Activated CD4-positive, alpha-beta T cell treated with anti-CD3 and anti-CD28 coated beads, Interleukin-2, amount 10 ng/mL, durations not matched to agents 24 days and 14 days (primary cell): ENCODE measurements at places on chromosomes 6 and 20. TPM values are rescaled to one million over a fixed set of nuclear protein-coding genes. Genes with fewer than 3 reads are reported as not detected.

DNA sequence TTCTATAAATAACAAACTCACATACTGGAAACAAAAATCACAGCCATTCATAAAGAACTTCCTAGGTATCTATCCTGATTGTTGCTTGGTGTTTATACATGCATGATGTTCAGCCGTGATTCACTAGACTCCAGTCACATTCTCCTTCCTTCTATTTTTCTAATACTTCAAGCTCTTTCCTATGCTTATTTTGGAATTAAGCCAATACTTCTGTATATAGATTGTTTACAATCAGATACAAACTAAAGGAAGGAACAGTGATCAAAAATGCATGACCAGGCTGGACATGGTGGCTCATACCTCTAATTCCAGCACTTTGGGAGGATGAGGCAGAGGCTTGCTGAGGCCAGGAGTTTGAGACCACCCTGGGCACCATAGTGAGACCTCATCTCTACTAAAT is 377.5 kb upstream of the IRAK1BP1 start:
- DNase-seq: no peak
- no peak overlapping the region for H3K4me3 ChIP-seq
- H3K36me3 ChIP-seq: no peaks in the 10 kb centered on the region

- H3K4me3 ChIP-seq: no peak overlapping the region
- no peaks in the 10 kb centered on the region for H3K36me3 ChIP-seq
- no peak for DNase-seq
- H3K4me1 ChIP-seq: no peaks in the 10 kb centered on the region
Measured at GRCh38 chr6:6046716-6047115, 40.0 kb upstream of the NRN1 start.

- peak; percentile 49 for DNase-seq
- no peaks in the 10 kb centered on the region for H3K36me3 ChIP-seq
- H3K27me3 ChIP-seq: peaks cover 14% of the 10 kb centered on the region
- no peak overlapping the region for H3K4me3 ChIP-seq
Measured at GRCh38 chr6:760982-761955, 68.3 kb upstream of the EXOC2 start.

DNA sequence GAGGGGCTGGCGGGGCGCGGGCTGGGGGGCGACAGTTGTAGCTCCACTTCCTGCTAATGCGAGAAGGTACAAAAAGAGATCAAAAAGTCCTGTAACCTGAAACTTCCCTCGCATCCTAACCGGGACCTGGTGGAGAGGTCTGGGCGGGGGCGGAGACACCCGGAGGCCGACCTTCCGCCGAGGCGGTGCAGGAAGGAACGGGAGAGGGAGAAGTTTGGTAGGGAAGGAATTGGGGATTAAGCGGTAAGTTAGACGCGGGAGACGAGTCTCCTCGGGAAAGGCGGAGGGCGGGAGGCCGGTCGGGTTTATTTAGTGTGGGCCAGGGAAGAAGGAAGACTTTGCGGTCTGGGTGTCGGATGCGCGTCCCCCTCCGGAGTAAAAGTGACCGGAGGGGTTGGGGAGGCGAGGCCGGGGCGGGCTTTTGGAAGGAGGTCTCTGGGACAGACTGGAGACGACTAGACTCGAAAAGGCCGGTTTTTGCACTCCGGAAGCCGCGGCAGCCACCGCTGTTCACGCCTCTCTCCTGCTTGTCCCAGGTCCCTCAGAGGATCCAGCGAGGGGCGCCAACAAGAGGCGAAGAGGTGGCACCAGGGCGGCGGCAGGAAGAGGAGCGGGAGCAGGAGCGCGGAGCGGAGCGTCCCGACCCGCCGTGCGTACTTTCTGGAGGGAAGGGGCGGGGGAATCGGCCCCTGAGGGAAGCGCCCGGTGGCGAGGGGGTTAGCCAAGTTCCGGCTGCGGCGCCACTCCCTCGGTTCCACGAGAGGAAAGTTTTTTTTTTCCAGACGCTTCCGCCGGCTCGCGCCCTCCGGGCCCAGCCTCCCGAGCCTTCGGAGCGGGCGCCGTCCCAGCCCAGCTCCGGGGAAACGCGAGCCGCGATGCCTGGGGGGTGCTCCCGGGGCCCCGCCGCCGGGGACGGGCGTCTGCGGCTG is 734 bp downstream of the TPBG start:
- peaks cover 61% of the 10 kb centered on the region for H3K27me3 ChIP-seq
- H3K4me3 ChIP-seq: peak overlapping the region; percentile 81
- DNase-seq: peak; percentile 61

DNA sequence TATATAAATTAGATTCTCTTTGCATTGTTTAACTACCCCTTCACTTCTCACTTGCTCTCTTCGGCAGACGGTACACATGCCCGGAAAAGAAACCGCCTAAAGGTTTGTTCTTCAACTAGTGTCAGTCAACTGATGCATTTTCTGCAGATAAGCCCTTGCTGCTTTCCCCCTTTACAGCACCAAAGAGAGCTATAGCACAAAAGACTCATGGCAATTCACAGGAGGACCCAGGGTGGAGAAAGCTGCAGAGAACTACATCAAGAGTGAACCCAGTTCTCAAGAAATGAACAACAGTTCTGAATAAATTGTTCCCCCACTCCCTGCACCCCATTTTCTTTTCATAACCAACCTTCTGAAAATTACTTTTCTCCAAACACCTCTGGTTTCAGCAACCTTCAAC is 8.9 kb downstream of the CD164 start:
- H3K27ac ChIP-seq: peak overlapping the region; percentile 99
- peak; percentile 63 for DNase-seq
- peak overlapping the region; percentile 85 for H3K4me3 ChIP-seq

DNA sequence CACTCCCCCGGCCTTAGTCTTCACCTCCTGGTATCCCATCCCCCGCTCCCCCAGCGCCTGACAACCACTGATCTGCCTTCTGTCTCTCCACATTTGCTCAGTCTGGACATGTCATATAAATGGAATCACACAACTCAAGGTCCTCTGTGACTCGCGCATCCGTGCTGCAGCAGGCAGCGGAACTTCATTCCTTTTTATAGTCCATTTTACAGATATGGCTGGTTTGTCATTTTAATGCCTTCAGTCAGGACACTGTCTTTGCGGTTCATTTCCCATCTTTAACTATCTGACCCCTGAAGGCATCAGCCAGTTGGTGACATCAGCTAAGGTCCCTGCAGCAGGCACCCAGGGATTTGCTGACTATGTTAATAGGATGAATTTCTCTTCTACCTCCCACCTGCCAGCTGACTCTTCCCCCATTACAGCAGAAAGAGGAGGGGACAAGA is 125.7 kb downstream of the ZMYND8 start:
- no peak overlapping the region for H3K4me3 ChIP-seq
- H3K4me1 ChIP-seq: no peaks in the 10 kb centered on the region
- H3K27ac ChIP-seq: peak overlapping the region; percentile 38
- peaks cover 50% of the 10 kb centered on the region for H3K36me3 ChIP-seq

The LRRC1 gene
- 2.3 and 2.7 TPM in 2 replicates for total RNA-seq

The EPHA7 gene
- total RNA-seq: not detected in 2 replicates
